Natural killer cell treated with Interleukin-12 subunit alpha and Interleukin-12 subunit beta and Interleukin-15 and Interleukin-18, amount 100 ng/mL, for 72 hours (primary cell): ENCODE measurements at places on chromosomes 5 and 9. TPM values are rescaled to one million over a fixed set of nuclear protein-coding genes. Genes with fewer than 3 reads are reported as not detected.

ACTBL2 gene
- total RNA-seq, result not detected

IL13 gene
- 19.6 TPM for total RNA-seq

JADE2 gene
- total RNA-seq, result 45.2 TPM

DNA sequence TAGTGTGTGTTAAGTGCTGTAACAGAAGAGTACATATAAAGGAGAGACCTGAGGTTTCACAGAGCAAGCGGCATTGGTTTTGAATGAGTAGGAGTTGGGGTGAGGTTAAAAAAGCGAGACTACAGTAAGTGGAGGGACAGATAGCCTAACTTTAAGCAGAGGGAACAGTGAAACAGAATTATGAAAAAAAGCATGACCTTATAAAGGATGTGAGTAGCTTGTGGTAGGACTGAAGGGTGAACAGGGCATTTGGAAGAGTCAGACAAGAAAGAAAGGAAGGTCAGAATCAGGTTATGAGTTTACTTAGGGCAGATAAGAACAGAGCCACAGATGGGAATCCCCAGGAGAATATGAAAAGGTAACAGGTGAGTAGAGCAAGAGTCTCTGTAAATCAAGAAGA, 22.5 kb downstream of the MSANTD3 start:
- no peak for DNase-seq

DNA sequence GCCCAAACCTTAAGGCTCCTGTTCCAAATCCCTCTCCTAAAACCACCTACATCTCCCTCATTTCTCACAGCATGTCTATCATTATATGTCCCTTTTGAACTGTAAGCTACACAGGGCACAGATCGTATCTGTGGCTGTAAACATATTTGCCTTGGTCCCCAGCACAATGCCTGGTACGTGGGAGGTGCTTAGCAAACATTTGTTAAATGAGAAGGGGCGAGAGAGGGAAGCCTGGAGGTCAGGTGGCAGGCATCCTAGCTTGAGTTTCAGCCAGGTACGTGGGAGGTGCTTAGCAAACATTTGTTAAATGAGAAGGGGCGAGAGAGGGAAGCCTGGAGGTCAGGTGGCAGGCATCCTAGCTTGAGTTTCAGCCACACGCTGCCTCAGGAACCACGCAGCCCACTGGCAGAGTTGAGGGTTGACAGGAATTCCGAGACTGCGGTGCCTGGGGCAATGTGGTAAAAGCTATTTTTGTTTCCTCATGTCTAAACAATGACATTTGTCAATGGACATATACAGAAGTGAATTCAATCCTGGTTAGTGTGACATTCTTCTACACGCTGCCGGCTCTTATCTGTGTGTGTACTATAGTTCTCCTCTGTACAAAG, 113.6 kb downstream of the EFNA5 start:
- DNase-seq, result no peak

DNA sequence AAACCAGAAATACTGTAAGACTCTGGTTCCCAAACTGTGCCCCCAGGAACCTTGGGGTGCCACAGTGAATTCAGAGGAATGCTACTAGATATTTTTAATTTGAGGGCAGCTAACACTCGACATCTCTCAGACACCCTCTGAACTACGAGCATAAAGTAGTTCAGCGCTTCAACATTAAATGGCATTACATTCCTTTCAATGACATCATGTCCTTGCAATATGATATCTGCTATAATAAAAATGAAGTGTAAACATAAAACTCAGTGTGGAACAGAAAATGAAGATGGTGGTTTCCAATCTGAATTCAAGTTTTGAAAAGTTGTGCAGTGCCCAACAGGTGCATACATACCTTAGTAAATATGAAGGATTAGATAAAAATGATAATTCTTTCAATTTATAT, 116.1 kb downstream of the LPAR1 start:
- no peak for DNase-seq

DNA sequence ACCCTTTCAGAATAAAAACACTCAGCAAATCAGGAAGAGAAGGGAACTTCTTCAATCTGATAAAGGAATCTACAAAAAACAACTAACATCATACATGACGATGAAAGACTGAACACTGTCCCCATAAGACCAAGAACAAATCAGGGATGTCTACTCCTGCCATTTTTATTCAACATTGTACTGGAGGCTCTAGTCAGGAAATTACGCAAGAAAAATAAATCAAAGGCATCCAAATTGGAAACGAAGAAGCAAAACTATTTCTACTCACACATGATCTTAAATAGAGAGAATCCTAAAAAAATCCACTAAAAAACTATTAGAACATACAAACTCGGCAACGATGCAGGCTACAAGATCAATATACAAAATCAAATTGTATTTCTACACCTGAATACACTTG, 42.3 kb downstream of the IPPK start:
- DNase-seq, result no peak

WNT8A gene
- total RNA-seq, result not detected

FBP2 gene
- not detected for total RNA-seq

DNA sequence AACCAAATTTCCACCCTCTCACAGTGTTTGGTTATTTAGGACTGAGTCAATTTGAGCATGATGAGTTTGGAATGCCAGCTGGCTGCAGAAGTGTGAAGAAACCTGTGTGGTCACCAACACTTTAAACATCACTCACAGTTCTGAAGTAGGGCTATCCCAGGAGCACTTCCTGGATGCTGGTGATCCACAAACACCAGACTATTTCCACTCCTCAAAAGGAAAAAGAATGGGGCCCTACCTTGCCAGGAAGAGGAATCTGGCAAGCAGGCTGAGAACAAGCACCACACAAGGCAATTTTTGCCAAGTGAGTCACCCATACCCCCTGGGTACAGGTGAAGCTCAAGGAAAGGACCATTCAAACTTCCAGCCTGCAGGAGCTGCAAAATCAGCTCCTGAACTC, 294.2 kb upstream of the PTGER4 start:
- no peak for DNase-seq

IL4 gene
- not detected for total RNA-seq

INSL4 gene
- total RNA-seq, result not detected

TERT gene
- not detected for total RNA-seq

PDE8B gene
- total RNA-seq, result not detected

DNA sequence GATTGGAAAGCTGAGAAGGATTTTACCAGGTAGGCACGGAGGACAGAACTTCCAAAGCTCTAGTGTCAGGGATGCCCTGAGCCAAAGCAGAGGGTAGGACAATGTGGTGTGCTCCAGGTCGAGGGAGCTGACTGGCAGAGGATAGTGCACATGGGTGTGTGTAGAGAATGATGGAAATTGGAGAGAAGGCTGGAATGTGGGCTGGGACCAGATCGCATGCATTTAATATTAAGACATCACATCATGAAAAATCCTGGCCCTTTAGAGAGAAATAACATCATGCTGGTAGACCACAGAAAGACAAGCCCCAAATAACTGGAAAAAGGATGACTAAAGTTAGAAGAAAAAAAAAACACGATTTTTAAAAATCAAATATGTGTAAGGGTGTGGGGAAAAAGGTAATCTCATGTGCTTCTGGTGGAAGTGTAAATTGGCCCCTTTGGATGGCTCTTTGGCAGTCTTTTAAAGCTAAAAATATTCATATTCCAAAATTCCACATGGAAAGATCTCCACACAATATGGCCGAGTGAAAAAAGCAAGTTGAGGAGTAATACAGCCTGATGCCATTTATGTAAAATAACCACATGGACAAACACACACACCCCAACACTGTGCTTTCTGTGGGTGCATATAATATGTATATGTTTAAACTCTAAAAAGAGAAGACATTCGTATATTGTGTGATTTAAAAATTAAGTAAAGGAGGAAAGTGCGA, 67.0 kb upstream of the TGFBR1 start:
- DNase-seq, result no peak

DNA sequence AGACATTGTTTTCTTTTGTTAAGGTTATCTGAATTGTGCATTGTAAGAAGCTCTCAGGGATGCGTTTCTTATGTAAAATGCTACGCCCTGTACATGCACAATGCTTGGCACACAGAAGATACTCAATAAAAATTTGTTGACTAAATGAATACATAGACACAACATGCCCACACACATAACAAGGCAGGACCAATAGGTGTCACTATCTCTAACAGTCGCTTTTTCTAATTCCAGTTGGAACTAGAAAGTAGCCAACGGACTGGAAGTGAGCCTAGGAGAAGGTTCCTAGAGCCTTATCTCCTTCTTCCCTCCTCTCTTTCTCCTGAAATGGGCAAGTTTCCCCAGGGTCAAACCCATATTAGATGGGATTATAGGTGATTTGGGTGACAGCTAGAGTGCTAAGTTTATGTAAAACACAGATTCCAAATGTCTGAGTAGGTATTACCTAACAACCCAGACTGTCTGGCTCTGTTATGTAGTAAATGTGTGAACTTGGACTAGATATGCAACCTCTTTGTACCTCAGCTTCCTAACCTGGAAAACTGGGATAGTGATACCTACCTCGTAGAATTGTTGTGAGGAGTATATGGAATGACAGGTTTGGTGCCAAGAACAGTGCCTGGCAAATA, 603.0 kb downstream of the RAB3C start:
- DNase-seq, result no peak

DNA sequence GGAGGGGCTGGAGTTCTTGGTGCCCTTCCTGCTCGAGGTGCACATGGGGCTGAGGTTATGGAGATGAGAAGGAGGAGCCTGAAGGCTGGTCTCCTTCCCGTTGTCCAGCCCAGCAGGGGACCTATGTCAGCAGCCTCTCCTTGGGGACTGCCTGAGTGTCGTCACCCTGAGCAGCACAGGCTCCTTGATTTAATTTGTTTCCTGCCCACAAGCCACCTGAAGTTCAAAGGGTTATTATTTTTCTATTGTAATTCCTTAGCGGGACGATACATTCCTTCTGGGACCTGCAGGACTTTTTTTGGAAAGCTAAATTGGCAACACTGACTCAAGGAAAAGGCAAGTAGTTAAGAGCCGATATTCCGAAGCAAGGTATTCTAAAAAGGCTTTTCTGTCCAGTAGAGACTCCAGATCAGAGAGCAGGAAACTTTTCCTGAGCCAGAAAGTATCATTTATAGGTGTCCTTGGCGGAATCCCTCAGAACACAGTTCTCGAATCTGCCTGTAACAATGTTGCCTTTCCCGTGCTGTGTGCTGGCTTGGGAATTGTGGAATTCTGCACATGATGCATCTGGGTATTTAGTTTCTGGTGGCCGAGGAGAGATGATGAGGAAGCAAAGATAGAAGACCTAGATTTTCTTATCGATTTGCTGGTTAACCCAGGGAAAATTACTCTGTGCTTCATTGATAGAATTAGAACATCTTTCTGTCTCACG, 55.4 kb downstream of the ARHGAP26 start:
- DNase-seq, result no peak

CCDC192 gene
- not detected for total RNA-seq

NSUN2 gene
- 164 TPM for total RNA-seq

GRCh38 chr5:174188295-174188694, 142.8 kb downstream of the NSG2 start:
- no peak for DNase-seq
